ENCODE measurements at places on chromosomes 6 and 20.

GRCh38 chr6:14807130-14807529 is 438.7 kb upstream of the JARID2 start:
- no peak for DNase-seq

- DNase-seq, result no peak
Observed at GRCh38 chr20:61989741-61990140, 75.9 kb downstream of the TAF4 start.

- DNase-seq, result no peak
Observed at GRCh38 chr6:20105838-20106237, 106.4 kb downstream of the MBOAT1 start.

GRCh38 chr6:44002593-44003344 is 124.5 kb downstream of the MRPL14 start:
- peak; percentile 65 for DNase-seq

DNA sequence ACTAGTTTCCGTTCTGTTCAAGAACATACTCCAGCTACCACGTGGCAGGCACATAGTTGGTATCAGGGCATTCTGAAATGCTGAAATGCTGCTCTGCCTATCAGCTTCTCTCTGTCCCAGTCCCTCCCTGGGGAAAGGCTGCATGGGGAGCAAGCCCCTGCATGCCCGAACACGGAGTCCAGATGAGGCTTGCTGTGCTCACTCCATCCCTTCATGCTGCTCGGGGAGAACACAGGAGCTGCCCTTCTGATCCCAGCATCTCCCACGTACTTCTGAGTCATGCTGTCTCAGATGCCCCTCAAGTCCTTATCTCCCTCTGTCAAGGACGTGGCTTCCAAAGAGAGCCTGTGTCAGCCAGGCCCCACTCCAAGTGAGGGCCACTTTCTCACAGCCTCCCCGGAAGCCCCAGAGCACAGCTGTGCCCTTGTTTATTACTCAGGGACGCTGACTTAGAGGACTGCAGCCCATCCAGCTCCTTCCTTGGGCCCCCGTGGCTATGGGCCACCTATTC is 29.4 kb downstream of the THBS2 start:
- no peak for DNase-seq
